ENCODE measurements at places on chromosomes 7 and 10. TPM values are rescaled to one million over a fixed set of nuclear protein-coding genes. Genes with fewer than 3 reads are reported as not detected.

Gene MINDY3
- 25.6 TPM for total RNA-seq

Gene GRM8
- 2.5 TPM for total RNA-seq

Gene TRPV6
- 0.05 TPM for total RNA-seq

Gene SPRN
- total RNA-seq: not detected

Gene INHBA
- total RNA-seq: 0.15 TPM

Gene PRXL2A
- 73.5 TPM for total RNA-seq

Gene SH2D4B
- total RNA-seq: not detected

Gene HILPDA
- 31.4 TPM for total RNA-seq

Gene RPEL1
- total RNA-seq: not detected

Gene LIPN
- total RNA-seq: not detected

Gene DNAH11
- total RNA-seq: 0.05 TPM

Gene CALHM3
- not detected for total RNA-seq

Gene HKDC1
- total RNA-seq: 19.0 TPM

Gene TMEM229A
- total RNA-seq: not detected

Gene NPY4R
- total RNA-seq: 9.3 TPM

Gene SOSTDC1
- total RNA-seq: 7.2 TPM

Gene STAG3
- 3.8 TPM for total RNA-seq

Gene OPN4
- not detected for total RNA-seq

Gene OPN1SW
- total RNA-seq: not detected

Gene CD36
- total RNA-seq: 26.5 TPM

Gene PLXNA4
- 0.77 TPM for total RNA-seq

Gene GARIN1A
- total RNA-seq: 0.89 TPM

Gene AVL9
- 86.1 TPM for total RNA-seq

Gene RASA4B
- total RNA-seq: 30.0 TPM

Gene ZNF804B
- total RNA-seq: not detected

Gene CSGALNACT2
- 3.5 TPM for total RNA-seq

Gene STEAP1
- 22.0 TPM for total RNA-seq

Gene HECW1
- 0.35 TPM for total RNA-seq

Gene ZKSCAN1
- 96.1 TPM for total RNA-seq

Gene HGF
- total RNA-seq: 4.5 TPM

Gene SPAM1
- total RNA-seq: not detected

Gene GPNMB
- total RNA-seq: 12.8 TPM

Gene IMPDH1
- 37.5 TPM for total RNA-seq

Gene STK31
- total RNA-seq: 0.77 TPM

Gene HOXA4
- 3.3 TPM for total RNA-seq

Gene TDRD1
- total RNA-seq: 0.57 TPM

Gene PCDH15
- total RNA-seq: not detected

Gene NACAD
- total RNA-seq: 3.3 TPM

Gene MAGI2
- 2.4 TPM for total RNA-seq

Gene PTPRZ1
- total RNA-seq: 0.35 TPM

Gene GPER1
- total RNA-seq: 5.7 TPM

Gene TFR2
- 2.3 TPM for total RNA-seq

Gene WNT8B
- total RNA-seq: not detected
